ENCODE measurements at places on chromosomes 2 and 18.

GRCh38 chr18:44730803-44731529, 50.3 kb downstream of the SETBP1 start:
- DNase-seq, result no peak

DNA sequence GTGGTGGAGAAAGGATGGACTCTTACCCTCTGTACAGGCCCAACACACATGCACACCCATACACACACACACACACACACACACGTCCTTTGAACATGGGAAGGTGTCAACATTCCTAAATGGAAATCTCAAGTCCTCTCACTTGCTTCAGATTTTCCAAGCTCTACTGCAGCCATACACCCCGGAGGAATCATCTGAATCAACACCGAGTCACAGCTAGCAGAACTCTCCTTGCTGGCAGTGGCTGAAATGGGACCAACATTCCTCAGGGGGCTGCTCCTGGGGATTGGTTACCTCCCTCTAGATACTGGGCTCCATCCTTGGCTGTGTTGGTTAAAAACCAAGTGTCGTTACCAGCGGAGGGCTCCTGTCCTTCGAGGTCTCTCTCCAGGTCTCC, 112.7 kb downstream of the BCL11A start:
- DNase-seq, result no peak

DNA sequence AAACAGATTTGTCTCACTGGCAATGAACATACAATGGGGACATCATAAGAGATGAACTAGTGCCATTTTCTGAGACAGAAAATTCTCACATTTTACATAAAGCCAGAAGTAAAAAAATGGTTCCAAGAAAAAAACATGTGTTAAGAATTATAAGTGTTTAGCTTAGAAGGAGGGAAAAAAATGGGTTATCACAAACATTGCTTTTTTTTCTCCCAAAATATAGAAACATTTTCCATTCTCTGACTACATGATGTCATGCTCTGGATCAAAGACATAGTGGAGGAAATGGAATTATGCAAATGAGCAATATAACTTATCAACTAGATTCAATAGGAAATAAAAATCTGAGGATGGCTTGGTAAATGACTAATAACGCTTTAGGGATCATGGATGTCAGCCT, 49.8 kb downstream of the SPATS2L start:
- DNase-seq, result no peak

DNA sequence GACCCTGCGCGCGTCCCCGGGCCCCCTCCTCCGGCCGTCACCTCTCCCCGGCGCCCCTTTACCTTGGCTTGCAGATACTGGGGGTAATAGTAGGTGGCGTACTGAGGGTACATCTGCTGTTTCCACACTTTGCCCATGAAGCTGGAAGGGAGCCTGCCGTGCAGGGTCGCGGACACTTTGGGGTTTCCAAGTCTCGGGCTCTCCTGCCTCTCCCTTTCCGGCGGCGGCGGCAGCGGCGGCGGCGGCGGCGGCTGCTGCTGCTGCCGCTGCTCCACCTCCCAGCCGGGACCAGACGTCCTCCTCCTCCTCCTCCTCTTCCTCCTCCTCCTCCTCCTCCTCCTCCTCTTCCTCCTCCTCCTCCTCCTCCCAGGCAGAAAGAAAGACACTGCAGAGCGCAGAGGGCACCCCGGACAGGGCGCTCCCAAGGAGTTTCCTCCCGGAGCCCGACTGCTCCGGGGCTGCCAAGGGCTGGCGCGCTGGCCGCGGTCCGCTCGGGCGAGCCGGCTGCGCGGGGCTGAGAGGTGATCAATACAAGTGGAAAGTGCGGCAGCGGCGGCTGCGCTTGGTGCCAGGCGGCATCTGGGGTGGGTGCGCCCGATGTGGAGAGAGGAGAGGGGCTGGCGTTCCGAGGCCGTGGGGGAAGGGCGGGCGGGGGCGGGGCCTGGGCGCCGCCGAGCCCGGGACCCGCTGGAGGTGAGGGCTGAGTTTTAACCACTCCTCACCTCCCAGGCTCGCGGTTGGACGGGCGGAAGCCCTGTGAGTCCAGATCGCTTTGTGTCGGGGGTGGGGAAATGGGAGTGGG, at the start of gene RBMS1:
Gene RBMS1 (minus strand): TSS at position 581 of the 802 bp plus-strand sequence. CDS start 444 bp downstream, at position 137.
- peak; percentile 76 for DNase-seq

DNA sequence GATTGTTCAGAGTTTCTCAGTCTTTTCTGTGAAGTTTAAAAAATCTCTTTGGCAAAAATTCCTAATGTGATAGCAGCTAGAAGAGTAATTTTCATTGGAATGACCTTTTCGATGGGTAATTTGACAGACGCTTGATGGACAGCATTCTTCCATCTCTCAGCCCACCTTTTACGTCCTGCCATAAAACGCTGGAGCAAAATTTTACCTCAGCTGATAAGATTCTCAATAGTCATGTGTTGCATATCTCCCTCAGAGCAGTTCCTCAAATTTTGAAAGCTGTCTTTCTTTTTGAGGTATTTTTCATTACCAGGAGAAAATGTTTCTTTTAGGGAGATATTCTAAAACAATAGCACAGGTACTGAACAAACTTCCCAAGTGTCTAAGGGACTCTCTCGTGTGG, 441.4 kb downstream of the PARD3B start:
- no peak for DNase-seq

DNA sequence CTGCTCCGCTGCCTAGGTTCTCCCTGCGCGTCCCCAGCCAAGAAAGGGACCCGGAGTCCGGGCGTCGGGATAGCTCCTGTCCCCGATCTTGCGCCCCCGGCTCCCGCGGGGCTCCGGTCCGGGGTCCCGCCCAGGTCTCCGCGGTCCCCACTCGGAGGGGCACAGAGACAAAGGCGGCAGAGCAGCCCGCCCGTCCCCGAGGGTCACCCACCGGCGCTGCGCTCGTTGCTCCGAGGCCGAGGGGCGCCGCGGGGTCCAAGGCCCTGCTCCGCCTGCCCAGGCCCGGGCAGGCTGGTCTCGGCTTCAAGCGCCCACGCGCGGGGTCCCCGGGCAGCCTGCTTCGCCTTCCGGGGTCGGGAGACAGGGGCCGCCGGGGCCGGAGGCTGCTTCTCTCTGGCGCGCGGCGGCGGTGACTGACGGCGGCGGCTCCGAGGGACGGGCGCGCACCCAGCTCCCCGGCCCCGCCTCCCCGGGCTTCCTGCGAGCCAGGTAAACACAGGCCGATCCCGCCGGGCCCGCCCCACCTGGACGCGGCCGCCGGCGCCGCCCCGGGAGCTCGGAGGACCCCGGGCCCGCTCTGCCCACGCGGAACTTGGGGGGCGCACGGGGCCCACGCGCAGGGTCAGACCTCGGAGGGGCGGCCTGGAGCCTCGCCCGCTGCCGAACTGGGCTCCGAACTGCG, at the start of gene MBP:
Gene MBP (minus strand): TSS at position 415 of the 682 bp plus-strand sequence. CDS start 27,522 bp downstream, outside the sequence.
- DNase-seq, result no peak

DNA sequence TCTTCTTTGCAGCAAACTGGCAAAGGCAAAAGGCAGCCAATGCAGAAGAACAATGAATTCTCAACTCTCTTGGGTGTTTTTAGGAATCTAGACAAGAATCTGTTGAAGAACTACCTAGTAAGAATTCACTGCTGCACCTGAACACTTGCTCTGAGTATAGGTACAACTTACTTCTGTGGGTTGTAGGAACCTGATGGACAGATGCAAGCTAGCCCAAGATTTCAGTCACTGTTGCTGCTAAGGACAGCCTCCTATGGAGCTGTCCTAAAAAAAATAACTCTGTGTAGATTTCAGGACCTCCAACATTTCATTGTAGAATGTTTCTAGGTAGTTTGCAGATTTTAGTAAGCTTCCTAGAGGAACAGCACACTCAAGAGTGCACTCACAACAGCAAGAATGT, 363.5 kb downstream of the CBLN2 start:
- DNase-seq, result no peak

- no peak for DNase-seq
These were observed 879.0 kb downstream of the CBLN2 start for GRCh38 chr18:71665131-71665530.

GRCh38 chr18:59576541-59577385, 120.5 kb downstream of the CCBE1 start:
- DNase-seq, result no peak

DNA sequence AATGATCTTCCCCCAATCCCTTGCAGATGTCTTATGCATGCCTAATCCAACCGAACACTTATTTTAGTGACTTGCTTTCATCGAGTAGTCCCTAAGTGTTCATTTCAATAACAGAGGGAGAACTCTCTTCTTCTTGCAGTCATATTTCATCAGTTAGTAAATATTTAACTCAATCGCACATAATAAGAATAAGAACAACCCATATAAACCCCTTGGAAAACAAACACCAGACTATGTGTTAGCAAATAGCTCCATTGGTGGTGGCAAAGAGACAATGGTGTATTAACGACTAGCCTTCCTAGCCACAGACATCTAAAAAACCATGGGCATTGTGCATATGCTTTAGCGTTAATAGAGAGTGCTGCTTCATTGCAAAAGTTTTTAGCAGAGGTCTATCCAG, 725.8 kb downstream of the BCL11A start:
- no peak for DNase-seq

- no peak for DNase-seq
These were observed 62.7 kb upstream of the NT5C1B start for GRCh38 chr2:18651842-18652774.

DNA sequence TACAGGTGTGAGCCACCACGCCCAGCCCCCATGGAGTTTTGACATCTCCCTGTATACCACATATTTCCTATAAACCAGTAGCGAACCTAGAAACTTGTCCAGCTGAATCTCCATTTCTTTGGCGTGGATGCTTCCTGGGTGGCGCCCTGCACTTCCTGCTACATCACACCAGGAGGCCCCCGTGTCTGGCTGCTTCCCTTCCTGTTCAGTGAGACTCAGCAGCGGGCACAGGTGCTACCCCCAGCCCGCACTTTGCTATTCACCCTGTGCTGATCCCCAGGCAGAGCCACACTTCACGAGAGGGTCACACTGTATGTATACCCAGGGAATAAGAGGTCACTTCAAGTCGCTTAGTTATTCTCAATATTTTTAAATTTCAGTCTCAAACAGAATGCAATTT, 35.0 kb downstream of the CYP27C1 start:
- DNase-seq, result no peak

GRCh38 chr2:106011380-106011779, 182.7 kb downstream of the UXS1 start:
- no peak for DNase-seq

DNA sequence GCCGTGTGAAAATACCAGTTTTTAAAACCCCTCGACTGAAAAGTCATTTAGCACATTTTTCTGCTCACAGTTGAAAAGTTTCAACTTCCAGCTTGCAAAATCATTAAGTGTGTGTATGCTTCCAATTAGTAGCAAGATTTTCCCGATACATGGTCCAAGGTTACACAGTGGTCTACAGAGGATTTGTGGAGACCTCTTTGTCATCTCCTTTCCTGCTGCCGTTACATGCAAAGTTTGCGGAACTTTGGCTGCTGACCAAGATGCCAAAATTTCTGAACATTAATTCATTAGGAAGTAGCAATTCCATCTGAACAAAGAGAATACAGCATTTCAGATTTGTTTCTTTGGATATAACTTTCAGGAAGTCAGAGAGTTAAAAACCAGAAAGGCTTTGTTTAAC, 474.6 kb downstream of the PLCL1 start:
- no peak for DNase-seq

- DNase-seq, result no peak
These were observed 457.2 kb upstream of the TRIB2 start for GRCh38 chr2:12259493-12259892.

- no peak for DNase-seq
These were observed 91.7 kb upstream of the MYO3B start for GRCh38 chr2:170086117-170086688.

DNA sequence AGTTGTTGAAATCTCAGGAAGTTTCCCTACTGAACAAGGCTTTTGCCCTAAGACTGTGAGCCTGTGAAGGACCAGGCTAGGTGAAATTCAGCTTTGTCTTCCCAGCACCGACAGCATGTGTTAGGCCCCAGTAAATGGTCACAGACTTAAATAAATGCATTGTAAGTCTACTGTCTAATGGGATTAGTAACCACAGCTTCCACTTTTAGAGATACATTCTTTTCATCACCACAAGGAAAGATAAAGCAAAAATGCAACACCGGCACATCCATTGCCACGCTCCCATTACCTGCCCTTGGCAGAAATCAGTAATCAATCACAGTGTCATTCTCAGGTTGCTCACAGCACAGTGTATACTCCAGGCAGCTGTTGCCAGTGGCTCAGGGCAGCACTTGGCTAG, 59.3 kb downstream of the CRACDL start:
- DNase-seq, result no peak

DNA sequence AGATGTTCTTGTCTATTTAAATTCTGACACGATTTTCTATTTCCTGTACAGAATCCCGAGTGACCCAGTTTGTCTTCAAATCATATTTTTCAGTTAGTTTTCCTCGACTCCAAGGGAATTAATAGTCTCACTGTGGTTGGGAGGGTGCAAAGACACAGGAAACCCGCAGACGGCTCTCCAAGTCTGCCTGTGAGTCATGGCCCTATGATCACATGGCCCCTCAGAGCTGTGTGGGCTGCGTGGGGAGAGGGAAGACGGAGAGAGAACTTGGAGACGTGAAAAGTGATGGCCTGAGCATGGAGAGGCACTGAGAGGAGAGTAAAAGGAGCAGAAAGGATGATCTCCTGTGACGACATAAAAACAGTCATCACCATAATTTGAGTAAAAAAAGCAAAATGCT, 989.9 kb downstream of the DCDC2C start:
- DNase-seq, result peak; percentile 20

- DNase-seq, result no peak
These were observed 84.6 kb downstream of the TMEM237 start for GRCh38 chr2:201558665-201559064.

DNA sequence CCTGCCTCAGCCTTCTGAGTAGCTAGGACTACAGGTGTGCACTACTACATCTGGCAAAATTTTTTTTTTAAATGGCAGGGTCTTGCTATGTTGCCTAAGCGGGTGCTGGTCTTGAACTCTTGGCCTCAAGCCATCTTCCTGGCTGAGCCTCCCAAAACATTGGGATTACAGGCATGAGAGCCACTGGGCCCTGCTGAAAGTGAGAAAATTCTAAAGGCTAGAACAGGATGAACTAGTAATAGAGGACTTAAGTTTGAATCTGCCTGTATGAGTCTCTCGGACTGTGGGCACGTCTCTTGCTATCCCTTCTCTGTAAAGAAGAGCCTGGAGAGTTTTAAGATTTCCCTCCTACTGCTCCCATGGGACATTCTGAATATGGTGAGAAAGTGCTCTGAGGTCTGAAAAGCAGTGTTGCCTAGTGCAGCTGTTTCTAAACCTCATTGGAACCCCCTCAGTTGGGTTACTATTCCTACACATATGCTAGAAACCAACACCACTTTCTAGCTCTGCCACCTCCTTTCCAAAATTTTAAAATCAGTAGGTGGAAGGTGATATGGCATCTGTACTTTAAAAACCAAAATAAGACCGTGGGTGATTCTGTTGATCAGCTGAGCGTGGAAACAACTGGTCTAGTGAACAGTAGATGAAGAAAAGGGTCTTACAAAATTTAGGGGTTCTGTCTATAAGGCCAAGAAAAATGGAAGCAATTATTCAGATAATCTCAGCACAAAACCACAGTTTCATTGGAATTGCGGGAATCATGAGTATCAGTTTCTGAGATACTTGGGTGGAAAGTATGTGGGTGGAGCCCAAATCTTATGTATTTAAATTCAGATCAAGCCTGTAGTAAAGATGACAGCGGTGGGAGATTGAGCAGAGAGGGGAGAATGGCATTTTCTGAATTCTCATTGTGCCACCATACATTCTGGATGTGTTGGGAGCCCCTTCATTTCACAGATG, 259.8 kb upstream of the CXCR4 start:
- no peak for DNase-seq

Data from tibial artery (tissue), 4 donors.